ENCODE measurements at places on chromosomes 4 and X.

- no peak for DNase-seq
Measured at GRCh38 chr4:6891436-6892170, 18.0 kb upstream of the TBC1D14 start.

- DNase-seq: no peak
Measured at GRCh38 chr4:123616951-123617461, 220.4 kb downstream of the SPRY1 start.

DNA sequence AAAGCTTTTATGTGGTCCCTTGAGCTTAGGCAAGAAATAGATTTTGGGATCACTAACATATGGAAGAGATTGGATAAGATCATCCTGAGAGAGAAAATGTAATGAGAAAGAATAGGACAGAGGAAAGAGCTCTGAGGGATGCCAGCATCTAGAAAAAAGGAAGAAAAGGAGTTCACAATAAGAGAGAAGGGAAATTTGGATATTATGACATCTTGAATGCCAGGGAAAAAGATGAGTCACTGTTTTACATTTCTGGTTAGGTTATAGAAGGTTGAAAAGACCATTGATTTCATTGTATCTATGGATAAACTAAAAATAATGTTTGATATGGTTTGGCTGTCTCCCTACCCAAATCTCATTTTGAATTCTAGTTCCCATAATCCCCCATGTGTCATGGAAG, 208.5 kb downstream of the MAD2L1 start:
- DNase-seq: no peak

GRCh38 chrX:10875995-10876394, 235.1 kb upstream of the HCCS start:
- DNase-seq: no peak

- no peak for DNase-seq
Measured at GRCh38 chr4:115944146-115944905, 830.9 kb upstream of the NDST4 start.

DNA sequence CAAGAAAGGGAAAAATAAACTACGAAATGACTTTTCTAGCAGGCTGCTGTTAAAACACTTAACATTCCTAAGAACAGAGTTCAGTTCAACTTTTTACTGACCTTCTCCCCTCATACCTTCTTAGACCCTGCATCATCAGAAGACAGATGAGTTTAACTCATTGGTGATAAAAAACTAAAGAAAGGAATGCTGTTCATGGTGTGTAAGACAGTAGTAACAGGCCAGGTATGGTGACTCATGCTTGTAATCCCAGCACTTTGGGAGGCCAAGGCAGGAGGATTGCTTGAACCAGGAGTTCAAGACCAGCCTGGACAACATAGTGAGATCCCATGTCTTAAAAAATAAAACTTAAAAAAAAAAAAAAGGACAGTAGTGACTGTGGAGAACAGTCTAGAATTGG, 16.2 kb downstream of the RBM47 start:
- DNase-seq: no peak

GRCh38 chrX:70437921-70438665, 6.5 kb upstream of the DLG3 start:
- DNase-seq: no peak

- no peak for DNase-seq
Measured at GRCh38 chr4:56067826-56068225, 119.1 kb downstream of the CEP135 start.

GRCh38 chrX:39577985-39578869, 519.5 kb downstream of the BCOR start:
- peak; percentile 3 for DNase-seq

- DNase-seq: no peak
Measured at GRCh38 chr4:54256491-54257486, 27.7 kb downstream of the PDGFRA start.

- DNase-seq: no peak
Measured at GRCh38 chr4:73976716-73977115, 5.1 kb downstream of the PF4 start.

GRCh38 chr4:10009861-10010500, 11.3 kb downstream of the SLC2A9 start:
- DNase-seq: no peak

DNA sequence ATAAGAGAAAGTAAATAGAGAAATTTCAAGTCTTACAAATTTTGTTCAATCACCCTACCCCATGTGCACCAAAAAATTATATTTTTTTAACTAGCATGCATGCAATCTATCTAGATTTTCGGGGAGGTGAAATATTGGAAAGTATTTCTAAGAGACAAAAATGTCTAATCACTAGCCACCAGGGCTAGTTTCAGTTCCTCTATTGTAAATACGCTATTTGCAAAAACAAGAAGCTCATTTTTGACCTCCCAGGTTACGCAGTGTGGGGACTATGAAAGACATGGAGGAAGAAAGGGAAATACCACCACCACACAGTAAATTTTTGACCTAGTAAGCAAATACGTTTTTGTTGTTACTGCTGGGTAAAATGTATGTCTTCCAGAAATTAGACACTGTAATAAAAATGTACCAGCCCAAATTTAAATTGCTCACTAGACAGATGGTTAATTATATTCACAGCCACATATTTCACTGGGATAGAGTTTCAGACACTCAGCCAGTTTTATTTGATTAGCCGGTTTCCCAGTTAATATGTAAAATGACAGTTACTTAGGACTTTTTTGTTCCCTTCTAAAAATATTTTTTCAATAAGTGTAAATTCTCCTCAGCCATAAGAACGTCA, 2.2 kb downstream of the NEXMIF start:
- DNase-seq: peak; percentile 19

Measured in germinal center (tissue), 1 donor.